Activated naive CD4-positive, alpha-beta T cell treated with anti-CD3 and anti-CD28 coated beads, Interleukin-2, amount 50 U/mL, for 72 hours (primary cell): ENCODE measurements at places on chromosomes 7 and 10. TPM values are rescaled to one million over a fixed set of nuclear protein-coding genes. Genes with fewer than 3 reads are reported as not detected.

Gene CRTAC1
- not detected for total RNA-seq

Gene OR2A12
- total RNA-seq: not detected

Gene OR9A2
- total RNA-seq: 0.66 TPM

Gene CYP3A7
- not detected for total RNA-seq

Gene AGK
- 30.4 TPM for total RNA-seq

Gene TCERG1L
- total RNA-seq: 0.45 TPM

Gene PAOX
- total RNA-seq: 5.6 TPM

Gene TMEM139
- total RNA-seq: 1.3 TPM

Gene TUBAL3
- total RNA-seq: not detected

Gene FXYD4
- total RNA-seq: not detected

Gene AS3MT
- not detected for total RNA-seq
